ENCODE measurements at places on chromosomes 2 and 18.

- no peak for DNase-seq
These were observed 33.2 kb upstream of the GRHL1 start for GRCh38 chr2:9918275-9918674.

- DNase-seq: no peak
These were observed 20.4 kb downstream of the IFIH1 start for GRCh38 chr2:162297925-162298552.

DNA sequence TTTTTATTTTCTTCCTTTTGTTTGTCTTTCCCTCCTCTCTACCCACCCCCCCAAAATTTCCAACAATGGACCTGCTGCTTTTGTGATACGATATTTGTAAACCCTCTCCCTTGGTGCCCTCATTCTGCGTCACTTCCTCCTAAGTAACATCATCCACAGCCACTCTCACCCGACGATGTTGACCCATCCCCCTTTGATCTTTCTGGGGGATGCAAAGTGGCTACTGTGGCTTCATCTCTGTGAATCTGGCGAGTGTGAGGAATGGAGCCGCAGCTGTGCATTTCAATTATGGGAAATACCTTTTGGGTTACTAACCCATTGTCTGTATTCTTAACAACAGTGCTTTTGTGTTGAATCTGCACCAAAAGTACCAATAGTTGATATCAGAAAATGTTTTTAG is 19.4 kb downstream of the ANTXR1 start:
- DNase-seq: no peak

DNA sequence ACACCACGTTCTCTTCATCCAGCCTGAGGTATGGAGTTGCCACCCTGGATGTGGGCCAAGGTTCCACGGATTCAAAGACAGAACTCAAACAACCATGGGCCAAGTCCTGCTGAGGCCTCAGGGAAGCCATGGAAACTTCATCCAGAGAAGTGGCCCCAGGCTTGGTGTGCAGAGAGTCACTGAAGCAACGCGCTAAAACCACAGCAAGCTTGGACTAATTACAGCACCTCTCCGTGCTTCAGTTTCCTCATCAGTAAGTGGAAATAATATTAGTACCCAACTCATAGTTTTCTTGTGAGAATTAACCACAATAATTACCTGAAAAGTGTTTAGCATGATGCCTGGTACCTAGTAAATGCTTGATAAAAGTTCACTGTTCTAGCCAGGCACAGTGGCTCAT is 19.2 kb upstream of the AP1S3 start:
- no peak for DNase-seq

DNA sequence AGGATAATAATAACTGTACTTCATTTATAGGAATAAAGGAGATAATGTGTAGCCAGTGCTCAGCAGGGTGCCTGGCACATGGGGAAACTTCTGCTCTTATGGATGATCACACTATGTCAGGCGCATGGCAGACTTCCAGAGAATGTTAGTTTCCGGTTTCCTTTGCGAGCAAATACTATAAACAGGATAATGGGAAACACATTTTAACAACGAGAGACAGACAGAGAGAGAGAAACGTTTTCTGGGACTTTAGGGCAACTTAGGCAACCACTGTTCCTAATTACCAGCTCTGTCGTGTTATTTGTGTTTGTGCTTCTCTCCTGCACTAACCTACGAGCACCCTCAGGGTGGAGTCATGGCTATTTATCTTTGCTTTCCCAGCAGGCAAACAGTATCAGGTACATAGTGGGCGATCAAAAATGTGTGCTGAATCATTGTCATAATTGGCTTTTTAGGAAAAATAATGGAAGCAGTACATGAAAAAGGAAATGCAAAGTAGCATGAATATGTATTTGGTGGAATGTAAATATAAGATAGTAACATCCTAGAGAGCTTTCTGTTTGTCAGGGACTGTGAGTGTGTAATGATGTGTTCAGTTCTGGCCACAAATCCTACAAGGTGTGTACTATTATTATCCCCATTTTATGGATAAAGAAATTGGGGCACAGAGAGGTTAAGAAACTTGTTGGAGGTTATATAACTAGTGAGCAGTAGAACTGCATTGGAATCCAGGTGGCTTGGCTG is 36.8 kb upstream of the IGFBP2 start:
- DNase-seq: no peak

GRCh38 chr2:19987936-19988335 is 2.0 kb downstream of the WDR35 start:
- no peak for DNase-seq

DNA sequence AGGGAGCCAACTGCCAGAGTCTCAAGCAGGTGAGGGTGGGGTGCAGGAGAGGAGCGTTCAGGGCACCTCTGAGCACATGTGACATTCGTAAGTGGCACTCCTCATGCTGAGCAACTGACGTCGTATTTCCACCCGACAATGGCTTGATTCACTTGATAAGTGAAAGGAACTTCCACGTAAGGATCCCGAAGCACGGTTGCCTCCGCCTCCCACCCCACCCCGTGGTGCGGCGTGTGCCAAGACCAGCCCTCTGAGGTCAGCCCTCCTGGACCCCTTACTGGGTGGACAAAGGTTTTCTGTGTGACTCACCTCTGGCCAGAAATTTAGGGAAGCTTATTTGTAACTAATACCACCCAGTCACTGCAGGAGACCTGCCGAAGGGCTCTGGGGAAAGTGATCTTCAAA is 59.9 kb downstream of the AGAP1 start:
- no peak for DNase-seq

DNA sequence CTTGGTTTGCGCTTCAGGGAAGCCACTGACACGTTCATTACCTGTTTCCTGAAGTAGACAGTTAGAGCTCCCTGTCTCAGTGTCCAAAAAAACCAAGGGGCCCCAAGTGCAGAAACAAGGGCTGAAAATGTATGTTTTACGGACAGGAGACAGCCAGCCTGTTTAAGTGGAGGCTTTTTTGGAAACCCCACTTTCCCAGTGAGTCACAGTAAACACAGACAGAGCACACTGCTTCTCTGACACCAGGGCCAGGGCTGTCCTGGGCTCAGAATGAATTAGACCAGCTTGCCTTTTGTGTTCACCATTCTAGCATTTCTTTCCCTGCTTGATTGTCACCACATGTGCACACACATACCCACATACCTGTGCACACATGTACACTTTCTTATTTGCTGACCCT is 128.6 kb downstream of the SH3RF3 start:
- DNase-seq: no peak

- no peak for DNase-seq
These were observed 5.3 kb upstream of the MC4R start for GRCh38 chr18:60377778-60378469.

DNA sequence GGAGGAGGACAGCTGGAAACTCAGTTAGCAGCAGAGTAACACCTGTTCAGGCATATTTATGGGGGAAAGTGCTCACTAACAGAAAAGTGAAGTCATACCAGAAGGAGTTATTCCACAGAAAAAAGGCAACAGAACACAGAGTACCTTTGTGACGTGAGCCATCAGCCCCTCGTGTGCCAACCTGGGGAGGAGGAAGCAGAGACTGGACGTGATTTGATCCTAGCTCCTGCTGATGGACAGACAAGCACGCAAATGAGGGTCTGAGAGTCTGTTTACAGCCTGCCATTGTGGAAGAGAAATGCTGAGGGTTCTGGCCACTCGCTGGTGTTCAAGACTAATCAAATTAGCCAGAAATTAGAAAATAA is 120.7 kb downstream of the ZNF521 start:
- no peak for DNase-seq

GRCh38 chr18:34280653-34281052 is 55.9 kb upstream of the NOL4 start:
- no peak for DNase-seq

GRCh38 chr2:211545582-211545981 is 989.2 kb downstream of the CPS1 start:
- DNase-seq: no peak

DNA sequence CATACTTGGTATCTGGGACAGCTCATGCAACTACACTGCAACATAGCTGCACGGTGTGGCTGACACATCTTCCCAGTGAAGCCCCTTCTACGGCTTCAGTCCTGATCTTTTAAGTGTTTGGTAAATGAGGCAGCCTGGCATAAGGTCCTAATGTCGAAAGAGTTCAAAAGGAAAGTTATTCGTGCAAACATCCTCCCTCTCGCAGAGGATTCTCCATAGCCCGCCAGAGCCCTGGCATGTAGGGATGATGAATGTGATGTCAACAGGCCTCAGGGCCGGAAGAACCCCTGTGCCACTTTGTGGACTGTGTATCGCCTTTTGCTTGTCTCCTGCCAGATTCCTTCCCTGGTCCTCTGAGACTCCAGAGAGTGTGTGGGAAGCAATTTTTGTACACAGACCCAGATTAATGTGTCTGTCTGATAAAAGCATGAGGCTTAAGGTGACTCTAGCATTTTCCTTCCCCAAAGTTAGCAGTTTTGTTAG is 88.5 kb downstream of the SOCS6 start:
- no peak for DNase-seq

DNA sequence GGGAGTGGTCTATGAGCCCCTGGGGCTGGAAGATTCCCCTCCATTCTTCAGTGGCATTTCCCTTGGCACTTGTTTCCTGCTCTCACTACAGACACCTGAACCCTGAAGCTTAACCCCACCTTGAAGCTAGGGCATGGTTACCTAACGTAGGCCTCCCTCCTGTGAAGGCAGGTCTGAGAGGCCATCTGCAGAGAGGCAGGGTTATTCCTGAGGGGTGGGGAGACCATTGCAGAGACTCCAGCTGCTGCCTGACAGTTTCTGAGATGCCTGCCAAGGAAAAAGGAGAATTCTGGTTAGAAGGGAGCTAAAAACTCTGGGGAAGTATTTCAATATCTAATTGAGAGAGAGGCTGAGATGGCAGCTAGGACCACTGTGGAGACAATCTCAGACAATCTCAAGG is 119.3 kb upstream of the NDUFV2 start:
- no peak for DNase-seq

DNA sequence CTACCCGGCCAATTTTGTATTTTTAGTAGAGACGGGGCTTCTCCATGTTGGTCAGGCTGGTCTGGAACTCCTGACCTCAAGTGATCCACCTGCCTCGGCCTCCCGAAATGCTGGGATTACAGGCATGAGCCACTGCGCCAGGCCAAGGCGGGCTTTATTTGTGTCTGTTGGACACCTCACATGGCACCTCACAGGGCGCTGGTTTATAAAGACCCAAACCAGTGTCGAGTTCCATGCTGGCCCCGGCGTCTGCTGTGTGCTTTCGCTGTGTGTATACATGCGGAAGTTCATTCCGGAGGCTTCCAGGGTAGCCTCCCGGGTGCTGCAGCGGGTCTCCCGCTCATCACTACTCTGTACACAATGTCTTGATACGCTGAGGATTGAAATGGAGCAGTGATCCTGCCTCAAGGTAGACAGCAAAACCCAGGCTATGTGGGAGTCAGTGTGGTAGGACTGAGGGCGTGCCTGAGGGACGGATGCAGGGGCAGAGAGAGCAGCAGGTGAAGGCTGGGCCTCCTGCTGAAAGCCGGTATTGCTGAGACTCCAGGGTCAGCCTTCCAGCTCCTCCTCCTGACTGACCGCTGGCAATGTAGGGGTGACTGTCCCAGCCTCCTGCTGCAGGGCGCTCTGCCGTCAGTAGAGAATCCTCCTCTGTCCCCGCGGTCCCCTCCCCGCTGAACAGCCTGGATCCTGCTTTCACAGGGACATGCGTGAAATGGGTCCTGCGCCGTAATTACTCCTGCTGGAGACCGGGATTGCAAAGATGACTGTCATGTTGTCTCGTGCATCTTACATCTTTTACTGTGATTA is 22.7 kb downstream of the LDLRAD4 start:
- no peak for DNase-seq

GRCh38 chr2:15588329-15588919 is 3.2 kb upstream of the DDX1 start:
- DNase-seq: no peak

GRCh38 chr2:176668912-176669311 is 399.7 kb downstream of the MTX2 start:
- DNase-seq: no peak

- DNase-seq: no peak
These were observed 513.3 kb upstream of the NRP2 start for GRCh38 chr2:205169012-205169411.

- no peak for DNase-seq
These were observed 2.4 kb upstream of the STK11IP start for GRCh38 chr2:219595256-219595655.

GRCh38 chr2:152505495-152505906 is 170.5 kb downstream of the FMNL2 start:
- DNase-seq: no peak

DNA sequence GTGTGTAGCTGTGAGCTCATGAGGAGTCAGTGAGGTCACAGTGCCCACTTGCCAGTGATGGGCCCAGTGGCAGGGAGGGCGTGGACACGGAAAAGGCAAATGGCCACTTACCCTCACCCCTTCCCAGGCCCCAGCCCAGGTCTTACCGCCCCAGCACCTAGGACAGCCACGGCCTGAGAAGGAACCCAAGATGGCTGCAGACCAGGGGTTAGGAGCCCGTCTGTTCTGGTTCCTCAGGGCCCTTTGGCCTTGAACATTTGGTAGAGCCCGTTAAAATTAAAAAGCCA is 74.1 kb downstream of the EMX1 start:
- DNase-seq: no peak
